ENCODE measurements at places on chromosomes 1 and 21.

- DNase-seq, result peak; percentile 37
Measured at GRCh38 chr1:230632273-230632873, 9.9 kb upstream of the COG2 start.

GRCh38 chr1:54795841-54796468 is 5.2 kb downstream of the TTC22 start:
- no peak for DNase-seq

GRCh38 chr21:15197696-15198095 is 132.9 kb upstream of the NRIP1 start:
- no peak for DNase-seq

- no peak for DNase-seq
Measured at GRCh38 chr21:46515109-46515508, 56.4 kb downstream of the DIP2A start.

DNA sequence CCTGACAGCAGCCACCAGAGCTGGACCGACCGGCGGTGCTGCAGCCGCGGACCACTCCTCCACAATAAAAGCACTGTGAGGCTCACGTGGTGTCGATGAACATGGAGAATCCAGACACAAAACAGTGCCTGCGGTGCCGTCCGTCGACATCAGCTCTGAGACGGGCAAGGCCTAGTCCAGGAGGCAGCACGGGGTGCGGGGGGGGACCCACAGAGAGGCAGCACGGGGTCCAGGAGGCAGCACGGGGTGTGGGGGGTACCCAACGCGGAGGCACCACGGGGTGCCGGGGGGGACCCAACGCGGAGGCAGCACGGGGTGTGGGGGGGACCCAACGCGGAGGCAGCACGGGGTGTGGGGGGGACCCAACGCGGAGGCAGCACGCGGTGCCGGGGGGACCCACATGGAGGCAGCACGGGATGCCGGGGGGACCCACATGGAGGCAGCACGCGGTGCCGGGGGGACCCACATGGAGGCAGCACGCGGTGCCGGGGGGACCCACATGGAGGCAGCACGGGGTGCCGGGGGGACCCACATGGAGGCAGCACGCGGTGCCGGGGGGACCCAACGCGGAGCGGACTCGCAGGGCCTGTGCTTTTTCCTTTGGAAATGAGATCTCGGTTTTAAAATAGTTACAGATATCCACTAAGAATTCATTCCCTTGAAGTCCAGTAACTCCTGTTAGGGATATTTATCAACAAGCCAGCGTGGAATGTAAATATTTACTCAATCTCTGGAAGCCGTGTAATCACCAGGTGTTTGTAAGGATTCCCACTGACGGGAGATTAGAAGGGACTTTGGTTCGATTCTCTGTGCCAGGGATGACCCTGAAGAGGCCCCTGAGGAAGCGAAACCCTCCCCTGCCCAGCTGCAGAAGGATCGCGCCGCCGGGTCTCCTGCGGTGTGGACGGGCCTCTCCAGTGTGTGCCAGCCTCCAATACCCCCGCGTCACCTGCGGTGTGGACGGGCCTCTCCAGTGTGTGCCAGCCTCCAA is 52.1 kb downstream of the COL6A1 start:
- no peak for DNase-seq

DNA sequence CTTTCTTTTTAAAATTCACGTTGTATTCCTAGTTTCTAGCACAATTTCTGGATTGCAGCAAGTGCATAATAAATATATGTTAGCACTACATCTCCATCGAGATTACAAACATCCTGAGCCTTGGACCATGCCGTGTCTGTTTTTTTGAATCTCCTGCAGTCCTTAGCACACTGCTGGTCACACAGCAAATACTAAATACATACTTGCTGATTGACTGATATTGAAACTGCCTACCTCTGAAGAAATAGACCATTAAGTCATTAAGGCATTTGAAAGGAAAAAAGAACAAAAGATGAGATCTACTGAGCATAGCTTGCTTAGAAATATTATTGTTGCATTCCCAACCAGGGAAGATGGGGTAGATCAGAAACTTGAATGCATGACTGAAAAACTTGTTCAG is 369.1 kb downstream of the PTBP2 start:
- no peak for DNase-seq

GRCh38 chr21:34141373-34141772 is 68.0 kb downstream of the MRPS6 start:
- no peak for DNase-seq

DNA sequence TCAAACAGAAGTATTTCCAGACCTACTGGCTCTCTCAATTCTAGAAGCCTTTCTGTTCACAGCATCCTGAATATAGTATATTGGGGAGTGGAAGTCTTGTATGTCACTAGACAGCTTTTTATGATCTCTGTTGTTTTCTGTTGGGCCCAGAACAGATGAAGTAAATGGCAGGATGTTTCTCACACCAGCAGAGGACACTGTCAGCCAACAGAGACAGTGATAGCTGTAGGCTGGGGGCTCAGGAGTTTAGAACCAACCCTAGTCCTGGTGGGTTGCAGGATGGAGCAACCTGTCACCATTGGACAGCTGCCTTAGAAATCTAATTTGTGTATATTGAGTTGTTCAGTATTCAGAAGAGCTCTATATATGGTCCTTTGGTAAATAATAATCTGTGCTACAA is 16.9 kb downstream of the AGO1 start:
- no peak for DNase-seq

- DNase-seq, result no peak
Measured at GRCh38 chr1:36238433-36238832, 14.2 kb downstream of the THRAP3 start.

- DNase-seq, result no peak
Measured at GRCh38 chr21:34369741-34370140, 5.6 kb upstream of the SMIM11 start.

GRCh38 chr1:64229307-64229706 is 25.9 kb downstream of the UBE2U start:
- DNase-seq, result no peak

DNA sequence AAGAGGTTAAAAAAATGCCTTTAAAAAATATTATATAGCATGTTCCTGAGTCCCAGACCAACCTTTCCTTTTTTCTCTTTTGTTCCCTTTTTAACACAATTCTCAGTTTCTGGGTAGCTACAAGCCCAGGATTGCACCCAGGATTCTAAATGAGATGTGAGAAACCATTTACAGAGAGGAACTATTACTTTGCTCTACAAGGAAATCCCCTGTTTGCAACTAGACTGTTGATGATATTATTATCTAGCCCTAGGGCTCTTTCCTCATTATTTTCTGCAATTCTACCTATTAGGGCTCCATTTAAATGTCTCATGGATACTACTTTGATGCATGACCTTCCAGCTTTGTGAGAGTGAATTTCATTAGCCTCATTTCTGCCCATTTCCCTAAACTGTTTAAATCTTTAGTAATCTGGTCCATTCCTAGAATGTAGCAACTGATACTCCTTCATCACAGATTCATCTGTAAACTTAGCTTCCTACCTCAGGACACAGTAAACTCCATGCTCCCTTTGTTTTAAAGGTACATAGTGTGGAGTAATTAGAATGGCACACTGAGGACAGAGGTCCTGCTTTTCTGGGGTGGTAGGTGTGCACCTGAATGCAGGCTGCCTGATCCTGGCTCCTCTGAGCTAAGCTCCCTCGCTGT is 7.1 kb upstream of the KIF14 start:
- no peak for DNase-seq

DNA sequence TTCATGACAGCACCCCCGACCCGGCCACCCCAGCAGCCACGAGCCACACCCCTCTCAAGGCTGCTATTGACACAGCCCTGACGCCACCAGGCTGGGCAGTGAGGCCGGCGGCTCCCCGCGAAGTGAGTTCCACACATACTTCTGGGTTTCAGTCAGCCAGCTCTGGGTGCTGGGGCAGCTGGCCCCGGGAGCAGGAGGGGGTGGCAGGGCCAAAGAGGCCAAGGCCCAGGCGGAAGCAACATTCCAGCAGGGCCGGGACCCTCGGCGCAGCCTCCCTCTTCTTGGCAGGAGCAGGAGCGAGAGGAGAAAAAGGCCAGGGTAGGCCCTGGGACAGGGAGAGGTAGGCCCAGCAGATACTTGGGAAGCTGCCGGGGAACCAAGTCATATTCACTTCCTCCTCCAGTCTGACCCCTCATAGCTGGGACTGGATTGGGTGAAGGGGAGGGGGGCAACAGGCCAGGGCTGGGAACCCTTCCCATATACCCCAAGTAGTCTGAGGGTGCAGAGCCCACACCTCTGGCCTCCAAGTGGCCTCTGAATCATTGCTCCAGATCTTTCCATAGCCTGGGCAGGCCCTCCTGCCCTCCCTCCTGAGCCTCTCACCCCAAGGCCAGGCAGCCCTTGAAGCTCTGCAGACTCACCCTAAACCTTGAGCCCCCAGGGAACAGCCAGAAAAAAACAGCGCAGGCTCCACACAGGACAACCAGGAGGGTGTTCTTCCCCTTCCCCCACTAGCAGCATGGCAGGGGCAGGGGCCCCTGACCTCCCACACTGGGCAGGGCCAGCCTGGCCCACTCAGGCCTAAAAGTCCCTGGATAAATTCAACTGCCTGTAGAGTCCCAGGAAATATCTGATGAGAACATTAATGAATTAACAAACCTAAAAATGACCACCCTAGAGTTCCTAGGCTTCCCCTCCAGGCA is 5.7 kb downstream of the HSPG2 start:
- DNase-seq, result no peak

- DNase-seq, result no peak
Measured at GRCh38 chr1:33626801-33627200, 154.4 kb downstream of the ZSCAN20 start.

- DNase-seq, result no peak
Measured at GRCh38 chr1:9240914-9241820, 6.6 kb downstream of the H6PD start.

DNA sequence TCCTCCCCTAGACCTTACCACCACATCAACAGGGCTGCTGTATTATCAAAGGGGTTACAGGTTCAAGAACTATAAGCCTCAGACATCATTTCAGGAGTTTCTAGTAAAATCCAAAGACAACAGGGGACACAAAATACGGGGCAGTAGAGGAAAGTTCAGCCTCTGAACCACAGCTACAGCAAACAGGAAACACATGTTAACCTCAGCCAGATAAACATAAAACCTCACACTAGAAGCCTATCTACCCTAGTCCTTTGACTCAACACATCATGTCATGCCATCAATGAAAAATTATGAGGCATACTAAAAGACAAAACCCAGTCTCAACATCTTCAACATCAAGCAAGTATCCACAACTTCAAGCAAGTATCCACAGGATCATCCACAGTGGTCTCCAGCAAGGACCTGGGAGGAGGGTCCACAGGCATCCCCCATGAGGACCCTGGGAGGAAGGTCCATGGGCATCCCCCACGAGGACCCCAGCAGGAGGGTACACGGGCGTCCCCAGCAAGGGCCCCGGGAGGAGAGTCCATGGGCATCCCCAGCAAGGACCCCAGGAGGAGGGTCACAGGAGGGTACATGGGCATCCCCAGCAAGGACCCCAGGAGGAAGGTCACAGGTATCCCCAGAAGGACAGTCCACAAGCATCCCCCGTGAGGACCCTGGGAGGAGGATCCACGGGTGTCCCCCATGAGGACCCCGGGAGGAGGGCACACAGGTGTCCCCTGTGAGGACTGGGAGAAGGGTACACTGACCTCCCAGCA is 440.0 kb downstream of the MATN1 start:
- DNase-seq, result no peak

GRCh38 chr1:227583354-227583753 is 20.0 kb downstream of the ZNF678 start:
- no peak for DNase-seq

Data from hematopoietic multipotent progenitor cell treated with erythropoietin and hydrocortisone succinate and interleukin-3 and kit ligand, for 15 days (in vitro differentiated cells).